Esophagus (tissue), 2 donors: ENCODE measurements at places on chromosomes 3 and 15. TPM values are rescaled to one million over a fixed set of nuclear protein-coding genes. Genes with fewer than 3 reads are reported as not detected.

Gene ZFAND6
- 47.0 TPM for polyA plus RNA-seq

Gene GRK7
- 0.01 TPM for polyA plus RNA-seq

Gene CDCP1
- polyA plus RNA-seq, result 24.3 TPM

Gene MEX3B
- polyA plus RNA-seq, result 0.39 TPM
